ENCODE measurements at places on chromosomes 7 and 10. TPM values are rescaled to one million over a fixed set of nuclear protein-coding genes. Genes with fewer than 3 reads are reported as not detected.

- no peak for DNase-seq
Observed at GRCh38 chr10:45239642-45240041, 75.8 kb downstream of the OR13A1 start.

The LRRC17 gene
- total RNA-seq, result not detected

DNA sequence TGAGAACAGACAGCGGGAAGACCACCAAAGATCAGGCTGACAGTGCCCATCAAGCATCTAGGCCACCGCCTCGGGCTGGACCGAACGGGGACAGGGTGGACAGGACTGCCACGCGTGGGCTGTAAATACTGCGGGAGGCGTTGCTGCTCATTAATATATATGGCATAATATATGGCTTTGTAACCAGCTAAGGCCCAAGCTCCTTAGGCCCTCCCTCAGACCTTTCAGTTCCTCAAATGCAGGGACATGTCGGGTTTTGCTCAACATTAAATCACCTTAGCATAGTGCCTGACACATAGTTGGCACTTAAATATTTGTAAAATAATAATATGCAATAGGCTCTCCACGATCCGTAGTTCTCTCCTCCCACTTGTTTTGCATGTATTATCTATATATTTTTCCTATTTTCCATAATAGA is 402 bp upstream of the TMEM168 start:
- no peak for DNase-seq

The GBX1 gene
- total RNA-seq, result not detected

The LIPF gene
- total RNA-seq, result not detected

The PRTFDC1 gene
- total RNA-seq, result 0.57 TPM

GRCh38 chr7:41779918-41780317 is 77.0 kb upstream of the INHBA start:
- DNase-seq, result no peak

The UTF1 gene
- total RNA-seq, result 0.17 TPM

The BMI1 gene
- 66.5 TPM for total RNA-seq

GRCh38 chr10:48947690-48948469 is 8.2 kb upstream of the LRRC18 start:
- no peak for DNase-seq

DNA sequence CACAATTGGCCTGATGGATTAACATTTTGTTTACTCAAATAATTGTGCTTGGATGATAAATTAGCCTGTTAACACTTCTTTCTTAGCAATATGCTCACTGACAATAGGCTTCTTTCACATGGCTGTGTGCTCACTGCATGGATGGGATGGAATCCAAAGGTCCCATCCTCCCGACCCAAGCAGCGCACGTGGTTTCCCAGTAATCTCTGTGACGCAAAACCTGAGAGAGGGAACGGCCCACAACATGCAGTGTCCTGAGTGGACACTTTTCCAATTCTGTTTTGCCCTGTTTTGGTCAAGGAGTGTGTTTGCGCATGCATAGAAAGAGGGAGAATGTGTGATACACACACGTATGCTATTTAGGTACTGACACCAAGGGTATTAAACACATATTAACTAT is 42.1 kb upstream of the RASGEF1A start:
- DNase-seq, result no peak

The ACTR3C gene
- total RNA-seq, result 8.2 TPM

GRCh38 chr10:101833466-101833865 is 10.1 kb downstream of the KCNIP2 start:
- DNase-seq, result no peak

DNA sequence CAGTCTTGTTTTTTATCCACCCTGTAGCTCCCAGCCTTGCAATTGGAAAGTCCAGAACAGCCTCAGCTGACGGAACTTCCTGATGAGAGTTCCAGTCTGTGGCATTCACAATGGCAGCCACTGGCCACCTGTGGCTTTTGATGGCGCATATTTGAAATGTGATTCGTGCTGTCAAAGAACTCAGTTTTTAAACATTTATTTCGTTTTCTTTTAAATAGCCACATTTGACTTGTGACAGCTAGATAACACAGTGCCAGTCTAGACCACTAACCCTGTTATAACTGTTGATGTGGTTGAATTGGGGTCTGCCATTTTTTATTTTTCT is 97.3 kb downstream of the INPP5A start:
- DNase-seq, result no peak

The CYP3A7 gene
- not detected for total RNA-seq

The MKX gene
- not detected for total RNA-seq

The GHRHR gene
- total RNA-seq, result not detected

The PON1 gene
- not detected for total RNA-seq

GRCh38 chr7:117719377-117719776 is 153.9 kb downstream of the CTTNBP2 start:
- no peak for DNase-seq

The C10orf105 gene
- 0.32 TPM for total RNA-seq

DNA sequence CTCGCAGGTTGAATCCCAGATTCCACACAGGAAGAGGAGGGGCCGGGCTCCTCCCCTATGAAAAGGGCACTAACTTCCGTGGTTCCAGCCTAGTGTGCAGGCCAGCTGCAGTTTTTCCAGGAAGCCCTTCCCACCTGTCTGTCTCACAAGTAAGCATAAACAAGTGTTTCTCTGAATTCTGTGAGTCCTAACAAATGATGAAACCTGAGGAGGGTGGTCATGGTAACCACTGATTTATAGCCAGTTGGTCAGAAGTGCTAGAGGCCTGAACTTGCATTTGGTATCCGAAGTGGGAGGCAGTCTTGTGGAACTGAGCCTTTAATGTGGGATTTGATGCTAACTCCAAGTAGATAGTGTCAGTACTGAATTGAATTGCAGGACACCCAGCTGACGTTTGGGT is 54.7 kb upstream of the STEAP4 start:
- no peak for DNase-seq

The MMD2 gene
- total RNA-seq, result not detected

The GIMAP2 gene
- total RNA-seq, result 24.7 TPM

DNA sequence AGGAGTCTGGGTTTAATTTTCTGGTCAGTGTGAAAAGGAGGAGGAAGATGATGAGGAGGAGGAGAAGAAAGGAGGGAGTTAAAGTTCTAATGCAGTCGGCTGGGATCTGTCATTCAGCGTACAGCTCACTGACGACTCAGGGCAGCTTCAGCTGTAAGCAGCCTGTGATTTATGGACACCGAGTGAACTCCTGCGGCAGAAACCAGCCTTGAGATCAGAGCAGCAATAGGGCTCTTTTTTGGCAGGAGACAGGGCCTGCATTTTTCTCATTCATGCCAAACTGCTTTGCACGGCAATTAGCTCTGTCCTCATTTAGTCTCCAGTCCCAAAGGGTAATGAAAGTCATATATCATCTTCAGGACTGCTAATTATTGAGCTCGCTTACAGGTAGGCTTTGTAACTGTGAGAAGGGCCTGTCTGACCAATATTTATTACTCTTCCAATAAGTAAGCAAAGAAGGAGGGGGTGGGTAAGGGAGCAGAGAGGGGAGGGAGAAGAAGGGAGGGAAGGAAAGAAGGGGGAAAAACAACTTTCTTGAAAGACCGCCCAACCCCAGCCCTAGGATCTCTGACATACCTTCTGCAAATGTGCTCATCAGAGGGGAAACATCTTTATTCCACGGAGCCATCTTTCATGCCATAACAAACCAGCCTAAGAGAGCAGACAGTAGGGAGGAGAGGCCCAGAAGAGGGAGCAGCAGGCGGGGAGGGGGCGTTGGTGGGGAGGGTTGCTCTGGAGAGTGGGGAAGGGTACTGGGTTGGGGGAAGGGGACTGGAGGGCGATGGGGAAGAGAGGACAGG is 48.1 kb upstream of the COMTD1 start:
- no peak for DNase-seq

GRCh38 chr10:125768219-125768855 is 7.3 kb downstream of the MMP21 start:
- no peak for DNase-seq

DNA sequence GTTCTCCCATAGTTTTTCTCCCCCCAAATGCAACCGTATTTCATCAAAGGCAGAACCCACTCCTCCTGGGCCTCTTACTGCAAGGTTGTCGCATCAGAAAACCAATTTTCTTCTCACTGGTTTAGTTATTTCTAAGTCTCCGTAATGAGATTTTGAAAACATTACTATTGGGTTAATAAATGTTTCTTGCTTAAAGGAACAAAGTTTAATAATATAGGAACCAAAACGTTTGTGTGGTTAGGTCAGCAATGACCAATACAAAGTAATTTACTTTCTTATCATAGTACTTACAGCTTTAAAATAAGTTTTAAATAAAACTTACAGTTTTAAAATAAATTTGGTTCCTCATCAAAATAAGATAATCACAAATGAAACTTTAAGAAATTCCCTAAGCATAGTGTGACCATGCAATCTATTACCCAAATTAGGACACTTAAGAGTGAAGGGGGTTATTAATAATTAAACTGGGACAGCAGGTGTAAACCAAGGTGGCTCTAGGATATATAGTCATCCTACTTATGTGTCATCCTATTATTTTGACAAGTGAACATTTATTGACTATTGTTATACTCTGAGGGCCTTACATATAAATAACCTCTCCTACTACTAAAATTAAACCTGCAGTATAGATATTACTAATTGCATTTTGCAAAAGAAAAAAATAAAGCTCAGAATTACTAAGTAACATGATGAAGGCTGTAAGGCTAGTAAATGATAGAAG is 415.4 kb upstream of the LRRN3 start:
- no peak for DNase-seq

DNA sequence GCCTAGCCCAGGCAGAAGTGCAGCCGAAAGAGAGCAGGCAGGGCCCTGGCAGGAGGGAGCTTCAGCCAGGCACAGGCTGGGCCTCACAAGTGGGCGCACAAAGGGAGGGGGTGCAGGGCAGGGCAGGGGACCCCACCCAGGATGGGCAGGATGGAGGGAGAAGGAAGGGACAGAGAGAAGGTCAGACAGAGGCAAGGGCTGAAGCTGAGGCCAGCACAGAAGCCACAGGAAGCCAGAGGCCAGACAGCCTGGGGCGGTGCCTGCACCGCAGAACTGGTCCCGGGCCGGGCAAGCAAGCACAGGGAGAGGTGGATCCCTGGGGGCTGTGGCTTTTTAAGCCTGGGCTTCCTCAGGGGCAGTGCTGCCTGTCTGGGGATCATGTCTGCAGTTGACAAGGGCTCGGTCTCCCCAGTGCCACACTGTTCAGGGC is 16.7 kb downstream of the NOS3 start:
- DNase-seq, result no peak

- no peak for DNase-seq
Observed at GRCh38 chr10:130686689-130687300, 550.6 kb downstream of the GLRX3 start.

The ASB4 gene
- not detected for total RNA-seq

DNA sequence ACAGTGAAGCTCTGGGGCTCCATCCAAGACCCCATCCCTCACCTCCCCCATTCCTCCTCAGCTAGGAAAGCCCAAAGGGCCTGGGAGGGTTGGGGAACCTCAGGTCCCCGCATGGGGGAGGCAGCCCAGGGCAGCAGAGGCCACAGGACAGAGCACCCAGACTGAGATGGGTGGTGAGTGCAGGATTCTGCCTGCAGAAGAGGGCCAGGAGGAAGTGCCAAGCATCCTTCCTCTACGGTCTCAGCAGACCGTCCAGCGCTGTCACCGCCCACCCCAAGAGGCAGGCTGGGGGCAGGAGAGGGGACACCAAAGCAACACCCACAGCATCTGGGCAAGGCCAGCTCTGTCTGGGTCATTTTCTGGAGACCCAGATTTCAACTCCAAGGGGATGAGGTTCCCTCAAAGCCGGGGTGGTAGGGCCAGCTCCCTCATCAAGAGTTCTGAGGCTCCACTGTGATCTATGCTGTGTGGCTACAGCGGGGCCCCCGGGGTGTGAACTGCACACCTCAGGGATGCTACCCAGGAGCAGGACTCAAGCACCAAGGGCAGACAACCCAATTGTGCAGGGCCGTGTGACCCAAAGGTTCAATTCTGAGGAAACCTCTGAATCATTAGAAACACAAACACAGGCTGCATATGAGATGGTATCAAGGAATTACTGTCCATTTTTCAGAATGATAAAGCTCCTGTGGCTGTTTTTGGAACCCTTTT is 46.8 kb downstream of the CAMK2B start:
- DNase-seq, result no peak

DNA sequence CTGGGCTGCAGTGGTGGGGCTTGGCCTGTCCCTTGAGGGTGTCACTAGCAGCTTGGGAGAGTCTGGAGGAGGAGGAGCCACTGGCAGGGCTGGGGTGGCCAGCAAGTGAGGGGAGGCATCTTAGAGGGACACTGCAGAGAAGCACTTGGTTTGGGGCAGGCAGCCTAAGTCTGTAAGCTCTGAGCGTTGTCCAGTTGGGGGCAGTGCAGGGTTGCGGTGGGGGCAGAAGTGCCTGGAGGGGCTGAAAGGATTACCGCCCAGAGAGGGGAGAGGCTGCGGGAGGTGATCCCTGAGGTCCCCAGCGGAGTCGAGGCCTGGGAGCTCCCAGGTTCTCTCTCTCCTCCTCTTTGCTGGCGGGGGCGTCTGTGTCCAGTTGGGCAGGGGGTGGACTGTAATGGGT is 7.4 kb downstream of the ADCYAP1R1 start:
- DNase-seq, result no peak

DNA sequence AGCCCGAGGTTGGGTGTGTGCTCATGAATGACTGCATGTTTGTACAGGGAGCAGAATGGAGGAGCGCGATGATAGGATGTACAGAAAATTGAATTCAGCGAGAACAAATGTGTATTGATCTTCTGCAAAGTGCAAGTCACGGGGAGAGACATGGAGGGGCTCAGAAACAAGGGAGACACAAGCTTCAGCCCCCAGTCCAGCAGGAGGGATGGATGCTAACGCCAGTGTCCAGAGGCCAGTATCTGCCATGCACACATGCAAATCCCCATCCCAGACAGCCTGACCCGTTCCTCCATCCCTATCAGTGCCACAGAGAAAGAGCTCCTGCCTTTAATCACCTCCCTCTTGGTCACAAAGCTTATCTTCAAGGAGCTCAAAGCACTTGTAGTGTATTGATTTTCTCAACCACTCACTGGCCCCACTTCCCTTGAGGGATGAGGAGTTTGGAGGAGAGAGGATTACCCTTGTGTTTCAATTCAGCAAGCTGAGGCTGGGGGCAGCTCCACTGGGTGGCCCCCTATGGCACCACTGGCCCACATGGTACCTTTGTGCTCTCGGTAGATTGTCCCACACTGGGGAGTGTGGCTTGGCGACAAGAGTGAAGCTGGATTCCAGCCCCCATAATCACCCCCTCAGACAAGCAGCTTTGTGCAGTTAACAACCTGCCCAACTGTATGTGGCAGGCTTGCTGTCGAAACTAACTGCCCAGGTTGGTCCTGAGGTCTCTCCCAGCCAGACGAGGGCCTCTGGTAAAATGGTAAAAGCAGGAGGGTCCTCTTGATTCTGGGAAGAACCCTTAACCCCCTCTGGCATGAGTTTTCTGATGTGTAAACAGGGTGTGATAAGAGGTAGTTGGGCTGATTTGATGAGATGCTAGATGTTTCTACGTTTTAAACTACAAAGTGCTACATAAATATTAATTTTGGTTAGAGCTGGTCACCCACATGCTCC is 151.6 kb upstream of the UNC5B start:
- no peak for DNase-seq

- no peak for DNase-seq
Observed at GRCh38 chr10:120727001-120727400, 124.2 kb upstream of the WDR11 start.

The CPA1 gene
- not detected for total RNA-seq

- DNase-seq, result no peak
Observed at GRCh38 chr10:77004917-77005564, 632.6 kb downstream of the KCNMA1 start.
